ENCODE measurements at places on chromosomes 11 and 22.

GRCh38 chr11:46422588-46422987 lies 31.0 kb upstream of the CHRM4 start:
- no peak for DNase-seq

- no peak for DNase-seq
Observed at GRCh38 chr22:46508491-46508999, 28.9 kb downstream of the CELSR1 start.

DNA sequence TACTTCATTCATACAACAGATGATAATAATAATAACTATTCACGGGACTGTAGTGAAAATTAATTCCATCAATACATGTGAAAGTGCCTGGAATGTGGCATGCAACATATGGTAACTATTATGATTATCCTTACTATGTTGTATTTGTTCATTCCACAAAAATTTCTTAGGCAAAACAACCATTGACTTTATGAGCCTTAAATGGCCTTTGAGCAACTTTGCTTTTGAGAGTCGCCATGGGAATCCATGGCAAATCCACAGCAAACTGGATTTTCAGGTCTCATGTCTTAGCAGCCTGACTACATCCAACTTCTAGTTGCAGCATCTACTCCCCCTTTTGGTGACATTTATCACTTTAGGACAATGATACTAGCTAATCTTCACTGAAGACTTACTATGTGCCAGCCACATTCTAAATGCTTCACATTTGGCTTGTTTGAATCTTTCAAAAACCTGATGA lies 56.8 kb downstream of the SLC1A2 start:
- DNase-seq = peak; percentile 75

DNA sequence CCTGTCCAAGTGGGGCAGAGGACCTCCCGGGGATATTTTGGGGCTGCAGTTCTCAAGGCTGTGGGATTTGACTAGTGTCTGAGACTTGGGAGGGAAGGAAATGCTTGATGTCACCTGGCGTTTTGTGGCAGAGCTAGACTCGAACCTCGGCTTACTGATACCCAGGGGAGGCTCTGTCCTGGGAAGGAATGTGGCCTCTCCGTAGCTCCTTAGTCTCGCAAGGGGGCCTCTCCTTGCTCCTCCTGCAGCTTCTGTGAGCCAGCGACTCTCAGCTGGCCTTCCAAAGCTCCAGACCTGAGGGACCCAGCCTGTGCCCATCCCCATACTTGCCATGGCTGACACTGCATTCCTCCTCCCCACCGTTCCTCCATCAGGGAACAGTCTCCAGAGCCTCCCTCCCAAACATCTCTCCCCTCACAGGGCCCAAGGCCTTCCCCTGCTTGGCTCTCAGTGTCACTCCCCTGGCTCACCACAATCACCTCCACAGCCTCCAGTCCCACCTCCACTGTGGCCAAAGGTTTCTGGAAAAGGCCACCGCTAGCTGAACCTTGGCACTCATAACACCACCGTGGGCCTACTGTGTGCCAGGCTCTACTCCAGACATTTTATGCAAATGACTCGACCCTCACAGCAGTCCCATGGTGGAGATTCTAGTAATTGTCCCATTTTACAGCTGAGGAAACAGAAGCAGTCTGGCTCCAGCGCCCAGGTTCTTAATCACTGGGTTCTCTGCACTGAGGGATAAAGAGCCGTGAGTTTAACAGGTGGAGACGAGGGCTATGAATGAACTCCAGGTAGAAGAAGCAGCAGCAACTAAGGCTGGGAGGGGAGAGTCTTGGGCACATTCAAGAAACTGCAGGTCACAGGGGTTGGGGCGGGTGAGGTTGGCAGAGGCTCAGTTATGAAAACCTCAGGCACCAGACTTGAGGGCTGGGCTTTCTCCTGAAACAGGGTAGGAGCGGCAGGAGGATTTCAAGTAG lies 12.1 kb downstream of the P2RY2 start:
- DNase-seq = no peak

DNA sequence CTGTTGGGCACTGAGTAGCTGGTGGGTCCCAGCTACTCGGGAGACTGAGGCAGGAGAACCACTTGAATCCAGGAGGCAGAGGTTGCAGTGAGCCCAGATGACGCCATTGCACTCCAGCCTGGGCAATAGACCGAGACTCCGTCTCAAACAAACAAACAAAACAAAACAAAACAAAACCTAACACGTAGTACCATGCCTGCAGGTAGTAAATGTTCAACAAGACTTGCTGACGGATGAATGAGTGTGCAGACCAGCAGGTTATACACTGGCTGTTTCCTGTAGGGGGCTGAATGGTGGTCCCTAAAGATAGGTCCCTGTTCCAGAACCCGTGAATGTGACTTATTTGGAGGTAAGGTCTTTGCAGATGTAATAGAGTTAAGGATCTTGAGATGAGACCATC lies 12.8 kb upstream of the MRGPRD start:
- no peak for DNase-seq

DNA sequence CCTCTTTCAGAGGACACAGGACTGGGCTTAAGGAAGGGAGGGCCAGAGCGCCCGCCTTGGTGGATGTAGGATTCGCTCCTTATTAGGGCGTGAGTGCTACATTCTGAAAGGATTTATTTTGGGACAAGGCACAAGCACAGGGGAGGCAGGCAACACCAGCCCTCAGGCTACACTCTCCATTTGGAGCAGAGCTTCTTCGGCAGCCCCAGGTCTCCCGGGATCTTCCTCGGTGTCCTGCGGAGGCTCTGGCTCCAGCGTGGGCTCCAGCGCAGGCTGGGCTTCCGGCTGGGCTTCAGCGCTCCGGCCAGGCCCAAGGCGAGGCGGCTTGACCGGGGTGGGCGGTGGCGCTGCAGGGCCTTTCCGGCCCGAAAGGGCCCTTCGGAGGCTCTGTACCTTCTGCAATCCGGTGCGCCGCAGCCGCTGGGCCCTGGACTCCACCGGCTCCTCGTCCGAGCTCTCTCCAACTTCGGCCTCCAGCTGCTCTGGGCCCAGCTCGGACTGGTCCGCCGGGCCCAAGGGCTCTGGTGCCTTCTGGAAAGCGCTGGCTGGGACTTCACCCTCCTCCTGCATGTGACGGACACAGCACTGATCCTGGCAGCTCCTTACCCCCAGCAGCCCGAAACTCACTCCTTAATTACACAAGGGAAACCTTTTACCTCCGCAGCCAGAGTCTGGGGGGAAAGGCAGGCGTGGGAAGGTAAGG lies 1.1 kb downstream of the CAVIN3 start:
- DNase-seq = no peak

GRCh38 chr22:39943337-39943736 lies 16.9 kb upstream of the TMA7B start:
- no peak for DNase-seq

DNA sequence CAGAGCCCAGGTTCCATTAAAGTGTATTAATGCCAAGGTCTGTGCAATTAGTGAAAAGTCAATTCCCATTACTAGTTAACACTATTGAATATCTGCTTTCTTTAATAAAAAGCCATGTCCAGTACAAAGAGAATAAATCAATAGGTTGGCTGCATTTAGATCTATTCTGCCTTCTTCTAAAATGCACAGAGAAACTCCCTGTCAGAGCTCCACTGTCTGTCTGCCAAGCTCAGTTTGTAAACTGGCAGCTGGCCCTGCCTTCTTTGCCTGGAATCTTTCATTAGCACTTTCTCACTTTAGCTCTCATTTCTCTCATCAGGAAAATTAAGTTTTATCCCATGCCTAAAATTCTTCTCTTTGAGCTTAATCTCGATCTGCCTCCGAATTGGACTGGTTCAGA lies 35.6 kb downstream of the ARL14EP start:
- no peak for DNase-seq

GRCh38 chr22:48864748-48865147 lies 962.9 kb downstream of the BRD1 start:
- DNase-seq = no peak

DNA sequence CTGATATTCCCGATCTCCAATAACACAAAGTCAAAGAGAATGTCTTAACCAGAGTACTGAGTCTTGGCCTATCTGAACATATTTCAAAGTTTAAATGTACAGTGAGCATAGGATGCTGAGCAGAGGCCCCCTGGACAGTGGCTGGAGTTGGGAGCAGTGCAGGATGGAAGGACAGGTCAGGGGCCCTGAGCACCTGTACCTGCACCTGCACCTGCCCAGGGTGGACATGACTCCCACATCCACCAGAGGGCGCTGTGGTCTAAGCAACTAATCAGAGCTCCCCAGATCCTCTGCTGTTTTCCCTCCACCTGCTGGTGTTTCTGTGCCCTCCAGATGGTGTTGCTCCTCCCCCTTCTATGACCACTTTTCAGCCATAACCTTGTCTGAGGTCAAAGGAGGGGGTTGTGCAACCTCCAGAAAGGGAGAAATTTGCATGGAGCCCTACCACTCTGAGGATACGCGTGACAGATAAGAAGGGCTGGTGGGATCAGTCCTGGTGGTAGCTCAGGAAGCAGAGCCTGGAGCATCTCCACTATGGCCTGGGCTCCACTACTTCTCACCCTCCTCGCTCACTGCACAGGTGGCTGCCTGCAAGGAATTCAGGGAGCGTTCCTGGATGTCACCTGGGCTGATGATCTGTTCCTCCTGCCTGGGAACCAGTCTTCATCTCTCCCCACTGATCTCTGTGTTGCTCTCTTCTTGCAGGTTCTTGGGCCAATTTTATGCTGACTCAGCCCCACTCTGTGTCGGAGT lies 49.1 kb upstream of the VPREB1 start:
- DNase-seq = peak; percentile 38

DNA sequence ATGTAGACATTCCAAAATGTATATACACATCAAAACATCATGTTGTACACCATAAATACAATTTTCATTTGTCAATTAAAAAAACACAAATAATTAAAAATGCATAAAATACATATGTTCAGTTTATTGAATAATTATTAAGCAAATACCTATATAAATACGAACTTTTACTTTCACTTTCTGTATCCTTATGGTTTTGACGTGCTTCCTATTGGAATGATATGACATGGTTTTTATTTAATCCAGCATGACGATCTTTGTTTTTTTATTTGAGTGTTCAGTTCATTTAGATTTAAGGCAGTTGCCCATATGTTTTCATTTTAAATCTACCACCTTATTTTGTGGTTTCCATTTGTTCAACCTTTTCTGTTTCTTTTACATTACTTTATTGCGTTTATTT lies 198.3 kb upstream of the PLET1 start:
- DNase-seq = no peak

DNA sequence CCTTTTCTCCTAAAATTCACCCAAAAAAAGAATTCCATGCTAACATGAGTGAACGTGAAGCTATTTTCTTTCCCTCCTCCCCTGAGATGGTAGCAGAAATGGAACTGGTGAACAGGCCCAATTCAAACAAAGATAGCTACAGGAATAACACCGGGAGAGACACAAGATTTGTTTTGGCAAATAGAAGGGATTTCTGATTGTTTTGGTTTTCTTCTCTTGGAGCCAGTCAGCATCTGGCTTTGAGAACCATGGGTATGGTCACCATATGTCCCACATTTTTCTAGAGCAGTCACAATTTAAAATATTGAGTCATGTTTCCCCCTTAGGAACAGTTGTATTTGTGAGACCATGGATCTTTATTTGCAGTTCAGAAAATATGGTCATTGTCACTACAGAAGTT lies 214.1 kb downstream of the FAM76B start:
- DNase-seq = peak; percentile 82

GRCh38 chr11:102323542-102324251 lies 6.4 kb downstream of the BIRC3 start:
- no peak for DNase-seq

GRCh38 chr11:66936311-66936711 lies 21.9 kb downstream of the PC start:
- DNase-seq = no peak

GRCh38 chr22:29587938-29588699 lies 7.2 kb upstream of the NIPSNAP1 start:
- DNase-seq = peak; percentile 47

DNA sequence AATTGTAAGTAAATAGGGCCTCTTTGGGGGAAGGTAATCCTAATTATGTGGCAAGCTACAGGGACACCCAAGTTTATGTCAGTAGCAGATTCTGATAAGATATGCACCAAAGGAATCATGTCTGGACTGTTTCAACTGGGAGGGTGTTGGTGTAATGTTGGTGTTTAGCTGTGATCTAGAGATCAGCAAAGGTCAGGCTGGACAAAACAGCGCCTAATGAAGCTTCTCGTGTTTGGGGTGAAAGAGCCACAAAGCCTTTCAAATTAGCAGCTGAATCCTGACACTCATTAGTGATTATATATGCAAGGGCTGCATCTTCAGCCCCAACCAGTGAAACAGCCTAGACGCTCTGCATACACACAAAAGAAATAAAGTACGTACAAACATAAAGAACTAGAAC lies 106.3 kb downstream of the MPPED2 start:
- DNase-seq = no peak

GRCh38 chr22:17853073-17853472 lies 78.8 kb upstream of the BID start:
- DNase-seq = no peak

DNA sequence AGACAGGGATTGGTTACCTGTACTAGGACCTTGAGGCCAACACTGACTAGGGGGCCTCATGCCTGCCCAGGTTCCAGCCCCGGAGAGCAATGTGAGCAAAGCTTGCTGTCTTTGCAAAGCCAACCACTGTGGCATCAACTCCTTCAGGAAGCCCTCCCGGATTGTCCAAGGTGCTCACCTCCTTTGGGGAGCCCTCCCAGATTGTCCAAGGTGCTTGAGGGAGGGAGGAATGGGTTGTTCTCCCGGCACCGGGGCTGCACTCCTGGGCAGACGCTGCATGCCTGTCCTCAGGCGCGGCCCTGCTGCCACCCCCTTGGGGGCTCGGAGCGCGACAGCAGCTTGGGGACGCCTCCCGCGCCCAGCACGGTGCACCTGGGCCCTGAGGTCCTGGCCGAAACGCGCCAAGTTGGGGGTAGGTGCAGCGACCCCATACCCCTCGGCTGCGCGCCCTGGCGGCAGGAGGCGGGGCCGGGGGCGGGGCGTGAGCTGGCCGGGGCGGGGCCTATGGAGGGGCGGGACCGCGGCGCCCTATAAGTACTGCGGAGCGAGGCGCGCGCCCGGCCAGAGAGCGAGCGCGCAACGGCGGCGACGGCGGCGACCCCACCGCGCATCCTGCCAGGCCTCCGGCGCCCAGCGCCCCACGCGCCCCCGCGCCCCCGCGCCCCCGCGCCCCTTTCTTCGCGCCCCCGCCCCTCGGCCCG lies at the start of gene CD81:
TSS of gene CD81 (plus strand) at position 560 of the 701 bp plus-strand sequence. CDS start 240 bp downstream, outside the sequence.
- no peak for DNase-seq

- no peak for DNase-seq
Observed at GRCh38 chr11:134474942-134475341, 62.9 kb upstream of the B3GAT1 start.

DNA sequence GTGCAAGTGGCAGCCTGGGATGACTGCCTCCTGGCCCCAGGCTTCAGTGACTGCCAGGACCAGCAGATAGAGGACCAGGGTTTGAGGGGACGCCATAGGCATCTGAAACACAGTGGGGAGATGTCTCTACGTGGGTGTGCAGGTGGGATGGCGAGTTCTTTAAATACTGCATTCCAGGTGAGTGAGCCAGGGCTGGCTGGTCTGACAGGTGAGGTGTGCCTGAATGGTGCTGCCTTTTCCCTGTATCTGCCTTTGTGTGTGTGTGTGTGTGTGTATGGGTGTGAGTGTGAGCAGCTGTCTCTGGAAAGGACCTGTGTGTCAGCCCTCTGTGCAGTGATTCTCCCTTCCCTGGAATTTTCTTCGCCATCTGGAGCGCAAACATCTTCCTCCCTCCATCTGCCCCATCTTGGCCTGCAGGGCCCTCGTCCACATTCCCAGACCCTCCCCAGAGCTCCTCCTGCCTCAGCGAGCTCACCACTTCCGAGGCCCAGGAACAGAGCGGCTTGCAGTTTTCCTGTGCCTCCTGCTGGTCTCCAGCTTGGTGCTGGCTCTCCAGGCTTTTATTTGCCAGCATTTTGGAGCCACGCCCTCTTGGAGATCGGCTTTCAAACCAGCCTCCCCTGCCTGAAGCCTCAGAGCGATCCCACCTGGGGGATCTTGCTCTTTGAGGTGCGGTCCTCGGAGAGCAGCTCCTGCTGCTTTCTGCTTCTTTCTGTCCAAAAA lies at the start of gene GPHA2:
TSS of gene GPHA2 (minus strand) at position 535 of the 723 bp plus-strand sequence. CDS start at position 102, 433 bp downstream.
- peak; percentile 16 for DNase-seq
